T-helper 17 cell (primary cell): ENCODE measurements at places on chromosomes 7 and 10. TPM values are rescaled to one million over a fixed set of nuclear protein-coding genes. Genes with fewer than 3 reads are reported as not detected.

GRCh38 chr7:46169384-46169755, 248.3 kb upstream of the IGFBP3 start:
- no peak overlapping the region for H3K27ac ChIP-seq
- H3K27me3 ChIP-seq = no peaks in the 10 kb centered on the region
- no peaks in the 10 kb centered on the region for H3K4me1 ChIP-seq
- no peak overlapping the region for H3K4me3 ChIP-seq
- H3K36me3 ChIP-seq = no peaks in the 10 kb centered on the region
- no peak for DNase-seq

Gene RBP3
- not detected for total RNA-seq

DNA sequence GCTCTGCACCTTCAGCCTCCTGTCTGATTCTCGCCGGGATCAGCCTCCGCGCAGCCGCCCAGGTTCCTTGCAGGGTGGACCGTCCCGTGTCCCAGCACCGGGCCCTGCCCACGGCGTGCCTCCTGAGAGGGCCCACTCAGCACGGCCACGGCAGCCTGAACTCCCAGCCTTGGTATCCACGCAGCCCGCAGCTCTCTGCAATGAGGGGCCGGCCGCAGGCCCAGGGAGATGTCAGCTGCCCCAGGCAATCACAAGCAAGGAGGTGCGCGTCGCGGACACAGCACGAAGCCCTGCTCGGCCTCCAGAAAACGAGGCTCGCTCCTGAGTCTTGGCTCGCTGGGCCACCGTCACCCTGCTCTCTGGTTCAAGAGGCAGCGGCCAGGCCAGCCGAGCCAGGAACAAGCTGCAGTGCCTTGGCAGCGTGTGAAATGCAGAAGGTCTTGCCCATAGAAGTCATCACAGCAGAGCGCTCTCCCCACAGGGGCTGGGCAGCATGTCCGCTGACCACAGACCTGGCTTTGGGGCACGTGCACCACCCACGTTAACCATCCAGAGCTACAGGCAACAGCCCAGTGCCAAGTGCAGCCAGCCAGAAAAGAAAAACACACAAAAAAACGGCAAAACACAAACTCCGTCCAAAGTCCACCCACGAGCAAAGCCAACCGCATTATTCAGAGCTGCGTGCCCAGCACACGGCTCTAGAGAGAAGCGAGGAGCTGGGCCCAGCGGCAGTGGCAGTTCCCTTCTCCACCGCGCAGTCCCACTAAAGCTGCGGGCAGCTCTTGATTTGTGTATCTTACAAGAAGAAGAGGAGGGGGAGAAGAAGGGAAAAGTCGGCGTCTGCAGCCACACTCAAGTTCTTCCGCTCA, 13.9 kb downstream of the GPER1 start:
- DNase-seq = no peak
- H3K4me3 ChIP-seq = peak overlapping the region; percentile 77
- H3K36me3 ChIP-seq = peaks cover 3% of the 10 kb centered on the region
- H3K27me3 ChIP-seq = no peaks in the 10 kb centered on the region

Gene NPC1L1
- total RNA-seq = not detected
